ENCODE measurements at places on chromosomes 2 and 18.

DNA sequence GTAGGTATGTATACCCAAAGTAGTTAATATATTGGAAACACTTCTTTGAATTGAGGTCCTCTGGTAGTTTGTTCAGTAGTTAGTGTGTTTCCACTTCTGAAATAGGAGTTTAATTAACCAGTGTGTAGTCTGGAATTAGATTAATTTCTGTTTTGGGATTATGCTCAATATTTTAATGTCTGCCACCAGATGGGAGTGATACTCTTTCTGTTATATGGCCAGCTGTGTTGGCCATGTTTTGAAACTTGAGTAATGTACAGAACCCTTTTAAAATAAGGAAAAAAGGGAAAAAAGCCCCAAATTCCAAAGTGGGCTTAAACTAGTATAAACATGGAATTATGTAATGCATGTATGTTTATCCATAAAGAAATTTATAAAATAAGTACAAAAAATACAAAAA, 147.7 kb downstream of the CTNNA2 start:
- no peak for DNase-seq

- DNase-seq, result no peak
Observed at GRCh38 chr2:218029366-218030360, 26.9 kb upstream of the TNS1 start.

GRCh38 chr2:205883965-205884364, 201.7 kb downstream of the NRP2 start:
- peak; percentile 42 for DNase-seq

DNA sequence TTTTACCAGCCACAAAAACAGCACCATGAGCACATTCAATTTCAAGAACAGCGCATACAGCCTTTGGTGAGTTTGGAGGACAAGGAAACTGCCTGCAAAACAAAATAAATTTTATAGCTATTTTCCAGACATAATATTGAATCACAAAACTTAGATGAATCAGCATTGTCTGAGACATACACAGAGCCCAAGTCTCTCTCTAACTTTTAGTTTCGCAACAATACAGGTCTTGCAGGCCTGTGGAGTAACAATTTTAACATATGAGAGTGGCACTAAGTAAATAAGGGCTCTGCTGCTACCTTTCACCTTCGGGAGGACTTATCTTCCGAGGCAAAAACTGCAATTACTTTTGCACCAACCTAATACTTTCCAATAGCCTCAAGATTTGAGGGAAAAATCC, 56.1 kb upstream of the PEX13 start:
- DNase-seq, result no peak

DNA sequence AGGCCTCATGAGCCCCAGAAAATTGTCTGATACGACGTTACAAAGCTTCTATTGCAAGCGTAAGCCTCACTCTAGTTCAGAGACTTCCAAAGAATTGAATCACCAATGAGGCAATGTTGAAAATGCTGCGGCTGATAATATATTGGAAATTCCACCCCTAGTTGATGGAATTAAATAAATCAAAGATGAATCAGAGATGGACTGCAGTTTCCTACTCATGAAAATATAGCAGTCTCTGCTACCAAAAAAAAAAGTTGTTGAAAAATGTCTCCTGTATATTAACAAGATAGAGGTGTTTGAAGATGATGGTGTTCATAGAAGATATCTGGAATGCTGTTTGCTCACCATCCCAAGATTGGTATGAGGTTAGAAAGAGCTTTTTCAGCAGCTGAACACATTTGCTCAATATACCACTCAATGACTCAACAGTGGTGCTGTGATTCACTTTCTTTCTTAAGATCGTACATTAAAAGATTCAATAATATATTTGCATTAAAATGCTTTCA, 99.8 kb upstream of the ARHGAP28 start:
- no peak for DNase-seq

DNA sequence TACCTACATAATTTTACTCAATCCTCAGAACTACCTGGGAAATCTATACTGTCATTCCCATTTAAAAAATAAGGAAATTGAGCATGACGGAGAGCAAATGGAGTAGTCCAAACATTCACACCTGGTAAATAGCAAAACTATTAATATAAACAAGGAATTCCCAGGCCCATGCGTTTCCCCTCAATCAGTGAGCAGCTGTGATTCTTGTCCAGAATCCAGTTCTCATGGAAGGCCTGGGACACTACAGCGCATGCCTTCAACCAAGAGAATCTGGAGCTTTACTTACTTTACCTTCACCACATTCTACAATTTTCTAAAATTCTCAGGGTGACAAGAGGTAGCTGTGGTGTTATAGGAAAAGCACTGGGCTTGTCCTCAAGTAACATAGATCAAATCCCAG, 259.0 kb downstream of the LRATD1 start:
- no peak for DNase-seq

DNA sequence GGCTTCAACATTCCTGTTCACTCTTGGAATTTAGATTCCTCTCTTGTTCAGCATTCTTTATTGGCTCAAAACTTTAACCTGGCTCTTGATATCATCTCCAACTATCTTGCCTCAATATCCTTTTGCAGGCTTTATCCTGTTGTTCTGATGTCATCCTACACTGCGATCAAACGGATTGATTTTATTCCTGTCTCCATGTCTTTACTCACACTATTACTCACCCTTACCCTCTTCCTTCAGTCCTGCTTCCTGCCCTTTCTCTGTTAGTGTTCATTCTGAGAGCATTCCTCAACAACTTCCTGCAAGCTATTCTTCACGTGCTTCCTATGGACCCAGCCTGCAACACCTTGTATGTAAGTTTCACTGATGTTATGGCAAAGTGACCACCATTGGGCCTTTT, 264.7 kb downstream of the RNF152 start:
- no peak for DNase-seq

DNA sequence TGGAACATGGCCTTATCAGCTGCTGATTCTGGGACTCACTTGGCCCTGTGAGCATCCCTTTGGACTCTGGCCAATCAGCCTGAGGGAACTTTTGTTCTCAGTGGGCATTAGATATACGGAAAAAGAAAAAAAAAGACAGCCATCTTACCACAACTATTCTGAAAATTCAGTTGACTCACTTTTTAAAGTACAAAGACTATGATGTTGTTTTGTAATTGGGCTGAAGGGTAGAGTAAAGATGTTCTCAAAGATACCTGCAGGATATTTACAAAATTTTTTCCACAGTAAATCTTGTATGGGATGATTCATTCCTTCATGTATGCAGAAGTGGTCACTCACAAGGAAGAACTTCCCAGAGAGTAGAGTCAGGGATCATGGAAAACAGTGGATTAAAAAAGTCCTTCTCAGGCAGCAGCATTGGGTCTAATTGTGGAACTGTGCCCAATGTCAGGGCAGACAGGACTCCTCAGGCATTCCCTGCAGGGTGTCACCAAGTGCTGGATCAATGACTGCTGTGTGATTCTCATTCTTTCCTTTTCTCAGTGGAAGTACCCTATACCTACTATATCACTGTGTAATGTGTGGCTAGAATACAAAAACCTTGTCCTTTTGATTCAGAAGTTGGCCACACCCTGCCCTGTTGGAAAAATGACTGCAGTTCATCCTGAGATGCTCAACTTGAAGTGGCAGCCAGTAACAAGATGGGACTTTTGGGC, 35.4 kb downstream of the SULT1C4 start:
- no peak for DNase-seq

DNA sequence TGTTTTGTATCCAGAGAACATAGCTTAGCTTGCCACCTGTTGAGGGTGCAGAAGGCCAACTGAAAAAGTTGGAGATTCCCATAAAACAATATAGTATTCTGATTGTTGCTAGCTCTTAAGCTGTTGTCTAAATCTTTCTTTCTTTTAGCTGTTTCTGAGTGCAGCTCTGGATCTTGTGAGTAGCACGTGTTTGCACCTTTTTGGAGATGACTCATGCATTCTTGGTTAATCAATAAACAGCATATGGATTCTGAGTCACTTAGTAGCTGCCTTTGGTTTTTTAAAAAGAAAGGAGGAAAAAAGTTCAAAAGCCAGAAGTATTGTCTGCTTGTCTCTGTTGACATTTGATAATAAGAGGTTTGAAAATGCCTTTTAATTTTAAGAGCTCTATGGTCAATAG, 483.0 kb upstream of the FSIP2 start:
- DNase-seq, result no peak

- no peak for DNase-seq
Observed at GRCh38 chr2:238418196-238418998, 8.3 kb upstream of the ASB1 start.
